ENCODE measurements at places on chromosomes 2 and 18.

DNA sequence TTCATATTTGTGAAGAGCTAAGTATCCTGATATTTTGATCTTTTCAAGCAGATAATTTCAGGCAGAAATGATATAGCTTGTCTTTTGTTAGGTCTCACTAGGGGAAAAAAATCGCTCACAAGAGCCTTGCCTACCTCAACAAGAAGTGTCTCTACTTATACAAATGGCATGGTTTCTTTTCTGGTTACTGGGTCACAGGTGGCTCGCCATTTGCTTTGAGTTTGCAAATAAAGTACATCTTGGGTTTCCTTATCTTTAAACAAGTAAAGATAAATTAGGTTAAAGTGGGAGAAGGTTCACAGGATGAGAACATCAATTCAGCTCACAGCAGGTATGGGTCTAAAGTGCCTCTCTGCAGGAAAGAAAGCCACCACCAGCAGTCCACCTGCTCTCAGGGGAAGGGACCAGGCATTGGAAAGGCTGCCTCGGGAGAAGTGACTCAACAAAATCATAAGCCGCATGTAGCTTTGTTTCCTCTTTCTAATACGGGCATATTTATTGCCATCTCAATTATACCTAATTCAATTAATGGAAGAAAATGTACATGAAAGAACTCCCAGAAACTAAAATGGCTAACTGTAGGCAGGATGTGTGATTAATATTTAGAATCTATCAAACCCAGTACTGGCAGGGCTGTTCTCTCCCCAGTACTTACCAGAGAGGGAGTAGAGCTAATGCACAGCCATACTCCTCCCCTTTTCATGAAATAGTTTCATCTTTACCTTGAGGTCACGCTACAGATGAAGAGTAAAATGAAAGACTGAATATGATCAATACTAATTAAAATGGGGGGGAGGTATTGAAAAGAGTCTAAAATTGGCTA lies 28.3 kb downstream of the CDC42EP3 start:
- no peak for DNase-seq

DNA sequence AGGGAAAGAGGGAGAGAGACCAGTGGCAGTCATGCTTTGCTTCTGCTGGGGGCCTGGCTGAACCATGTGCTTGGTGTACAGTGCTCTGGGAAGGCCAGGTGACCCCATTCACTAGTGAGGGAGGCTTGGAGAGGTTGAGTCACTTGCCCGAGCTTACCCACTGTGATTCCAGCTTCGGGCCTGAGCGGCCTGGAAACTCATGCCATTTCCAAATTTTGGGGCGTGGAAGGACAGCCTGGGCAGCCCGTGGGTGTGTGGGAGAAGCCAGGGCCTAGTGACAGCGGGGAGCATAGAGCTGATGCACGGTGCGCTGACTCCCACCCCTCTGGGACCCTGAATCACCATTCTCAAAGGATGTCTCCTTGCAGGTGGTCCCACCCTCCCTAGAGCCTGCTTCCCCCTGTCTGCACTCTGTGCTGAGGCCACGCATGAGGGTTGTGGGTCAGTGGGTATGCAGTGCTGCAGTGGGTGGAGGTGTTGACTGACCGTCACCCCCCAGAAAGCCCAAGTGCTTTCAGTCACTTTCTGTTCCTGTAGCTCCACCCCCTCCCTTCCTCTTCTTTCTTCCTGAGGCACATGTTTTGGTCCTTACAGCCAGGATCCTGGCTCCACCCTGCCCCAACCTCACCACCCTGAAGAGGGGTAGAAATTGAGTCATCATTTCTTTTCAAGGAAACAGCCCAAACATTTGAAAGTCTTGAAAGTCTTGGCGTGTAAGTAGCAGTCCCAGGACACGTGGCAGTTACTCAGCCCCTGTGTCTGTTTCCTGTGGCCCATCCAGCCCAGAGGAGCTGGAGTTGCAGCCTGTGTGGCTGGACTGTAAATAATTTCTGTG lies 69.3 kb upstream of the MCFD2 start:
- DNase-seq: no peak

DNA sequence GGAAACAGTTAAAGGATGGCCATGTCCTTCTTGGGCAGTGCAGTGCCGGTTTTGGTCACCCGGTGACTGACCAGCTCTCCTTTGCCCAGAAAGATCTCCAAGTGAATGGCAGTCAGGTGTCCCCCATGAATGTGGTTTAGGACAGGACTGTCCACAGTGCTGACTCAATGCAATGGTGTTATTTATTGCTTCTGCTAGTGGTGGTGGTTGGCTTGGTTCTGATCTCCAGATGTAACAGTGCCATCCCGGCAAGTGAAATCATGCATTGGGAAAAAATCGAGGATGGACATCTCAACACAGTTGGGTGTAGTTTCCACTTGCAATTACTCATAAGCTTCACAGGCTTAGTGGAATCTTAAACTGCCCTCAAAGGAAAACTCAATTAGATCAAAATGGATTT lies 81.9 kb downstream of the TGOLN2 start:
- no peak for DNase-seq

GRCh38 chr2:103249462-103249861 lies 487.6 kb downstream of the TMEM182 start:
- DNase-seq: no peak

GRCh38 chr2:23521060-23521459 lies 136.1 kb downstream of the KLHL29 start:
- DNase-seq: no peak

DNA sequence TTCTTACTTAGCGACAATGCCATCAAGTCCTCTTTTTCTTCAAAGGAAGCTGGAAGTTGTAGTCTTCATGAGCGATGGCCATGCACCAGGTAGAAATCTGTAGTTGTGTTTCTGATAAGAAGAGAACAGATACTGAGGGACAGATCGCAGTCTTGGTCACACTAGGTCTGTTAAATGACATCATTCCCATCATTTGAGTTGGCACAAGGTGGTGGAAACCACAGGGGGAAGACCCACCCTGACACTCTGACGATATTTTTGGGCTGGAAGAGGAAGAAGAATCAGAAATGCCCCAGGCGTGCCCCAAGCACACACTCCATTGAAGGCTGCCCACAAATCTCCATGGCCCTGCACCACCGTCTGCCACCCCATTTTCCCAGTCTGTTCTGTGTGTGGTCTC lies 89.0 kb upstream of the BOD1L2 start:
- no peak for DNase-seq

DNA sequence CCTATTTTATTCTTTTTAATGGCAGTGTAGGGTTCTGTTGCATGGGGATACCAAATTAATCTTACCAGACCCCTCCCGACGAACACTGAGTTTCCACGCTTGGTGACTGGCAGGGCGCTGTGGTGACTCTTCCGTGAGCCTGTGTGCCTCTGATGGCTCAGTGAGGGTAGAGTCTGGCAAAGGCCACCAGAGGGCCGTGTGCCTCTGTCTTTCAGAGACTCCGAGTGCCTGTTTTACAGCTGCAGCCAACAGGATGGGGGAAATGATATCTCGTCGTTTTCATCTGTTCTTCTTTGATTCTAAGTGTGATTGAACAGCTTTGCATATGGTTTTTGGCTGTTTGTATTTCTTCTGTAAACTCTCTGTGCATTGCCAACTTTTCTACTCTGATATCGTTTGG lies 99.8 kb downstream of the ZNF236 start:
- DNase-seq: peak; percentile 7

DNA sequence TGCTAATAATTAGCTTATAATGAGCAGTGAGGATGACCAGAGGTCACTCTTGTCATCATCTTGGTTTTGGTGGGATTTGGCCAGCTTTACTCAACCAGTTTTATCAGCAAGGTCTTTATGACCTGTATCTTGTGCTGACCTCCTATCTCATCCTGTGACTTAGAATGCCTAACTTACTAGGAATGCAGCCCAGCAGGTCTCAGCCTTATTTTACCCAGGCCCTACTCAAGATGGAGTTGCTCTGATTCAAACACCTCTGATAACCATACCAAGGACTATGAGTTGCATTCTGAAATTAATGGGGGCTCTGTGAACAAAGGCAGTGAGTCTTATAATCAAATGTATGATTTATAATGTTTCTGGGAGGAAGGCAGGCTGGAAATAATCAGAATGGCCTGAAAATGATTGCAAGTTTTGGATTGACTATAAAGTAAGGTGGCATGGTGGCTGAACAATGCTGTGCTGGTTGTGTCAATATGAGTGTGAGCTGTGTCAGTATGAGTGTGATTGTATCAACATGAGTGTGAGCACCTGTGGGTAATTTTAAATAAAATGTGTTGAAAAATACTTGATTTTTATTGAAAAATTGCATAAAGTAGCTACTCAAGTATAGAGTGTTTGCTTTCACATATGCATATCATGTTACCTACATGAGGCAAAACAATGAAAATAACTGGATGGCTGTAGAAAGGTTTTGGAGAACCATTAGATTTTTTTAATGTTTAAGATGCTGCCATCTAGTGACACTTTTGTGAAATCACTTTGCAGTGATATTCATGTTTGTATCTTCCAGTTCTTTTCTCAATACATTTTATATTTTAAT lies 103.0 kb downstream of the KYNU start:
- no peak for DNase-seq

DNA sequence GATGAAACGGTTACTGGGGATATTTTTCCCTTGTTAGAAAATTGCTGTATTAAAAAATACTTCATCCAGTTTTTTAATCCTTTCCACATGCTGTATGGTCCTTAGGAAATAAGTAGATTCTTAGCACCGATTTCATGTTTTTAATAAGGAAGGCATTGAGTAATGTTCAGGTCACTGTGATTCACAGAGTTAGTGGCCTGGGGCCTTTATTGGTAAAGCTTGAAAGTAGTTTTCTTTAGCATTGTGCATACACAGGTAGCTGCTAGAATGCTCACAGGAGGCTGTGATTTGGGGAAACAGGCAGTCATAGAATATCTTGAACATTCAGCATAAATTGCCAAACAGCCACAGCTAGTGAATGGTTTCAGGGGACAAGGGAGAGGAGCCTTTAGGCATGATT lies 79.8 kb downstream of the XRCC5 start:
- no peak for DNase-seq

DNA sequence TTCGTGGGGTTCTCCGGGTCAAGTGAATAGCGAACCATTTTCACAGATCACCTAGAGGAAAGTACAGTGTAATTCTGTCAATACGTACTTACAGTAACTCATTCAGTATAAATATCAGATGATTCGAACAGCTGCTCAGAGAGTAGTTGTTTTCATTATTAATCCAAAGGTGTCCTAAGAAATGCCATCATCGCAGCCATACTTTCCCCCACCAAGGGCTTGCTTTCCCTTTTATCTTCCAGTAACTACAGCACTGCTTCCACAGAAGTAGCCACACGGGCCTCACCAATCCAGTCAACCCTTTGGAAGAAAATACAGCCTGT lies 4.5 kb upstream of the C18orf32 start:
- no peak for DNase-seq

DNA sequence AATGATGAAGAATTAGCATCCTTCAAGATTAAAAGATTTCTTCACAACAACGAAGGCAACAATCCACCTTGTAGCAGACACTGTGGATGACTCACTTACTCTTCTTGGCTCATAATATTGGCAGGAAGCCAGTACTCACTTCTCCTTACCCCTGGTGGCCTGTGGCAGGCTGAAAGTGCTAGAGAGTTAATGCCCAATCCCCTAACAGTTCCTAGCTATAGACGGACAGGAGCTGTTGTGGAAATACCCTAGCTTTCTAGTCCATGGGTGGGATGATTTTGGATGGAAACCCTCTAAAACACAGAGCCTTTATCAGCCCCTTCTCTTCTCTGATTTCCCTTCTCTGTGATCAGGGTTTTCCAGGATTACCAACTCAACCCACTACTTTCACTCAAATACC lies 128.6 kb upstream of the NYAP2 start:
- no peak for DNase-seq

GRCh38 chr18:65922103-65922502 lies 171.3 kb downstream of the CDH7 start:
- DNase-seq: no peak

DNA sequence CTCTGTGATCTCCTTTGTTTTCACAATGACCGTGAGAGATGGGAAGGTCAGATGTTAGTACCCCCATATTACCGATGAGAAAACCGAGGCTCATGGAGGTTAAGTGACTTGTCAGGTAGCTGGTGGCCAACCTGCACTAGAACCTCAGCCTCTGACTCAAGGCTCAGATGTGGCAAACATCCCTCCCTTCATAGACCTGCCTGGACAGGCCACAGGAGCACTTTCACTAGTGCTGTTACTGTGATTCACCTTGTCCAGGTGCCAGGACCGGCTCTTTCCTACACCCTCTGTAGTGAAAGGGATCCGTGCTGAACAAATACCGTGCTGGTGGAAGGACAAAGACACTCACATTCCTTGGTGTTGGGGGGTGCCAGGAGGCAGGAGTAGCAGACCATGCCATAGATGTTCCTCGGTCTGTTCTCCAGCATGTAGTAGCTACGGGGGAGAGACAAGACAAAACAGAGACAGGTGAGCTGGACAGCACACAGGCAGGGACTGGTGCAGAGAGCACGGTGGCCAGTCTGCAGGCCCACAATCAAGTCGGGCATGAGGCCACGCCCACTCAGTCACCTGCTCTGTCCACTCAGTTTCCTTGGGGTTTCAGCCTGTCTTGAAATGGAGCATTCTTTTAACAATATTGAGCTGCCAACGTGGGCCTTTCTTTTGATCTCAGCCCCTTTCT lies 65.9 kb downstream of the EDAR start:
- DNase-seq: no peak

DNA sequence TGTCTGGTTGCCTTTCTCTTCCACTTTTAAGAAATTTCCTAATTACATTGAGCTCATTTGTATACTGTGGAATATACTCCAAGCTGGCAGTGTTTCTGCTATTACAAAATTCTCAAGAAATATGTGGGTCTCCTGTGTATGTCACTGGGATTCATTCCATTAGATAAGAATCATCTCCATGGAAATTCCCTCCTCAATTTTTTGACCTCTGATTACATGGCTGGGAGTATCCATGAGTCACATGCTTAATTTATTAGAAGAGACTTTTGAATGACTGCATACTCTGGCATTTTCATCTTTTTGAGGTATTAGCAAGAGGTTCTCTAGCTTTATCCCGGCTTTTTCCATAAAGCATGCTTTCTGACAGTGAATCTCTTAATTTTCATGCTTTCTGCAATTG lies 665.5 kb upstream of the CNTNAP5 start:
- no peak for DNase-seq

DNA sequence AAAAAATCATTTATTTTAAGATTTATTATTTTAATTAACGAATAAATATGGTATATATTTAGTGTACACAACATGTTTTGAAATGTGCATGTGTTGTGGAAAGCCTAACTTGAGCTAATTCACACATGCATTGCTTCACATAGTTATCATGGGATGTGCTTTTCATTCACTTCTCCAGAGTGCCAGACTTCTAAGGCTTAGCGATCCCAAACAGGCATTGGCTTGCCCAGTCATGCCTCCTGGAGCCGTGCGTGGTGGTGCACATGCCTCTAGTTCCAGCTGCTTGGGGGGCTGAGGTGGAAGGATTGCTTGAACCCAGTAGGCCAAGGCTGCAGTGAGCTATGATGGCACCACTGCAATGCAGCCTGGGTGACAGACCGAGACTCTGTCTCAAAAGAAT lies 40.5 kb downstream of the ARHGEF4 start:
- DNase-seq: no peak

All from stimulated activated CD4-positive, alpha-beta T cell treated with anti-CD3 and anti-CD28 coated beads, Interleukin-1b, Interleukin-23, amount 100 ng/mL, for 1 hour (primary cell).